ENCODE measurements at places on chromosomes 1 and 21.

DNA sequence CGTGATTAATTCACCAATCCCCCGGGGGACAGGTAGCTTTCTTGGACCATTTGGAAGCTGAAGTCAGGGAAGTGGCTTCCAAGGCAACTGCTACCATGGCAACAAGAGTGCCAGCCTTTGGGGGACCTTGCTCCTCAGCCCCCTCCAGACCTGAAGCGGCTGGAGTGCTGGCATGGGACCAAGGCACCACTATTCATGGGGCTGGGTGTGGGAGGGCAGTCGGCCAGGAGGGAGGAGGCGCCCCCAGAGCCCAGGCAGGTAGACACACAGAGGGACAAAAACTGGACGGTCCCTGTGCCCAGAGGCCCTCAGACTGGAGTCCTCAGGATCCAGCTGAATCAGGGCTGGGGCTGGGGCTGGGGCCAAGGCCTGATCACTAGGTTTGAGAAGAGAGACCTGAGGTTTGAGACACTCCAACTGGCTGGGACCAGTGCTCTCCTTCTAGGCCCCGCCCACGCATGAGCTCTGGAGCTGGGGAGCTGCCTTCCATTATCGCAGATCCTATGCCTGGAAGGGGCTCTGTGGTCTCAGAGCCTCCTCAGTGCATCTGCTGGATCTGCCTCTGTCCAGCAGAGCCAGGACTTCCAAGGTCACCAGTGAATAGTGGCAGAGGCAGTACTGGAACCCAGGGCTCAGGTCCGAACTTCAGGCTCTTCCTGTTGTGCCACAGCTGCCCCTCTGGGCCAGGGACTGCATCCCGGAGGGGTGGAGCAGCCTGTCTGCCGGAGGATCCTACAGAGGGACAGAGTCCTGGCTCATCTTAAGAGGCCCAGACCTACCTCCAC, 3.3 kb upstream of the KNCN start:
- no peak for DNase-seq

DNA sequence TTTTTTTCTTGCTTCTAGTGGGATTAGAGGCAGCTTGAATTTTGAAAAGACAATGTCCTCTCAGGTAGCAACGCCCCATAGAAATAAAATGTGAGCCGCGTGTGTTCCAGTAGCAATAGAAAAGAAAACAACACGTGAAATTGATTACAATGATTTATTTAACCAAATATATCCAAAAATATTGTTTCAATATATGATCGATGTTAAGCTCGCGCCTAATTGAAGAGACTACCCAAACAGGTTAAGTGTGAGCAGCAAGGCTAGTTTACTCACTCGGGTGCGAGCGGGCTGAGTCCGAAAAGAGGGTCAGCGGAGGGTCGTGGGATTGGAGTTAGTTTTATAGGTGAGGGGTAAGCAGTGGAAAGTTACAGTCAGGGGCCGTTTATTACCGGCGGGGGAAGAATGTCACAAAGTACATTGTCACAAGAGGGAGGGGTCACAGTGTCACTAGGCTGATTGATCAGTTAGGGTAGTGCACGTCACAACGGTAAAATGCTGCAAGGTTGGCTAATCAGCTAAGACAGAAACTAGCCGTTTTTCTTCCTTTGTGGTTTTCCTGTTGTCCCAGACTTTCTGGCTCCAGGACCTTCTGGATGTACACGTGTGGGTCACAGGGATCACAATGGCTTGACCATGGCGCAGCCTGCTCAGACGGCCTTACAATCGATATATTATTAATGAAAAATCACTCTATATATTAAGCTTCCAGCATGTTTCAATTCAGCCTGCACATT, 697 bp upstream of the ZNF670 start:
- no peak for DNase-seq

DNA sequence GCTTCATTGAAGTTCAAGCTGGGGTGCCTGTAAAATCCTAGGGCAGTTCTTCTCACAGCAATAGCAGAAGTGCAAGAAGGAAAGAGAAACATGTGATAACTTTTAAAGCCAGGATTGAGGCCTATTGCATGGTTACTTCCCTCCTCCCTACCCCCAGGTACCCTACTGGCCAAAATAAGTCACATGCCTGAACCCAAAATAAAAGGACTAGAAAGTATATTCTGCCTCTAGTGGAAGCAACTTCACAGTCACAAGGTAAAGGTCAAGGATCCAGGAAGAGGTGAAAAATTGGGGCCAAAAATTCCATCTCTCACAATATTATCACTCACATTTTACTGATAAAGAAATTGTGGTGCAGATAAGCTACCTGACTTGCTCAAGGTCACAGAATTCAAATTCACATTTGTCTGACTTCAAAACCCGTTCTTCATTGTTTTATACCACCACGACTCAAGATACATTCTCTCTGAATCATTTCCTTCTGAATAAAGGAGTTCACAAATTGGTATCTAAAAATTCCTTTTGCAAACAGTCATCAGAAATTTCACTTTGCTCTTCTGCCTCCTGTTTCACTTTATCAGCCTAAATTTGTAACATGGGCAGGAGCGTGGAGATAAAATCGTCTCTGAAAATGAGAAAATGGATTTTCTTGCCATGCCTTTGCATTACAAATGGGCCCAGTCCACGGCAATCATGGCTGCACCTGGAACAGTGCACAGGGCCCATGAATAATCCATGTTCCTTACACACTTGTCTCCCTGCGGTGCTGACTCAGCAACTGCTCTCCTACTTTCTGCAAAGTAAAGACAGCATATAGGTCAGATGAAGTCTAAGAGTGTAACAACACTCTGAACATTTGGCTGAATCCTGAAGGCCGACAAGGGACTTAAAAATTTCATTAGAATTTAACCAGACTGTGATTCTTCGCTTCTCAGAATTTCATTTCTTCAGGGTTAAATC, 485.3 kb upstream of the NFIA start:
- no peak for DNase-seq

- no peak for DNase-seq
Measured at GRCh38 chr1:1039145-1039910, 19.4 kb downstream of the AGRN start.

DNA sequence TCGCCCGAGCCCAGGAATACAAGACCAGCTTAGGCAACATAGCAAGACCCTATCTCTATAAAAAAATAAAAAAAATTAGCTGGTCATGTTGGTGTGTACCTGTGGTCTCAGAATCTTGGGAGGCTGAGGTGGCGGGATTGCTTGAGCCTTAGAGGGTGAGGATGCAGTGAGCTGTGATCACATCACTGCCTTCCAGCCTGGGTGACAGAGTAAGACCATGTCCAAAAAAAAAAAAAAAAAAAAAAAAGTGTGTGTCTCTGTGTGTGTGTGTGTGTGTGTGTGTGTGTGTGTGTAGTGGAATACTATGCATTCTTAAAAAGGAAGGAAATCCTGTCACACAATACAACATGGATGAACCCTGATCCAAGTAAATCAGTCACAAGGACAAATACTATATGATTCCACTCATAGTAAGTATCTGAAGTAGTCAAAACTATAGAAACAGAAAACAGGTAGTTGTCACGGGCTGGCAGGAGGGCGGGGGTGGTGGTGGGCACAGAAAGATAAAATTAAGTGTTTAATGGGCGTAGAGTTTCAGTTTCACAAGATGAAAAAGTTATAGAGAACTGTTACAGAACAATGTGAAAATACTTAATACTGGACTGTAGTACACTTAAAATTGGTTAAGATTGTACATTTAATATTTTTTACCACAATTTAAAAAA, 47.8 kb downstream of the SELENOF start:
- DNase-seq = no peak
